ENCODE measurements at places on chromosomes 5 and 9.

DNA sequence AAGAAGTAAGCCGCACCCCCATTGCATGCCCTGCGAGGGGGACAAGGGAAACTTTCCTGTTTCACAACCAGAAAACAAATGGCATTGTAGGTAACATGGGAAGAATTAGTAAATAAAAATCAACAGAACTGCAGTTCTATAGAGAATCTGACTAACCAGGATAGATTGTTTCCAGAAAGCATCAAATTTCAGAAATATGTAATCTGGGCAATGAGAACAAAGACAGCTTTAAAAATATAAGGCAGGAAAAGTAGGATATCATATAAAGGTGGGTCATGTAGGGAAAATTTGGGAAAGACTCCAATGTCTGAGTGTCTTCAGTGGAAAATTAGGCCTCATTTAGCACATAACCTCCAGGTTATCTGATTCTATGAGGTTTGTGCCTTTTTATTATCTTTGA lies 58.3 kb upstream of the RANBP6 start:
- no peak for DNase-seq

DNA sequence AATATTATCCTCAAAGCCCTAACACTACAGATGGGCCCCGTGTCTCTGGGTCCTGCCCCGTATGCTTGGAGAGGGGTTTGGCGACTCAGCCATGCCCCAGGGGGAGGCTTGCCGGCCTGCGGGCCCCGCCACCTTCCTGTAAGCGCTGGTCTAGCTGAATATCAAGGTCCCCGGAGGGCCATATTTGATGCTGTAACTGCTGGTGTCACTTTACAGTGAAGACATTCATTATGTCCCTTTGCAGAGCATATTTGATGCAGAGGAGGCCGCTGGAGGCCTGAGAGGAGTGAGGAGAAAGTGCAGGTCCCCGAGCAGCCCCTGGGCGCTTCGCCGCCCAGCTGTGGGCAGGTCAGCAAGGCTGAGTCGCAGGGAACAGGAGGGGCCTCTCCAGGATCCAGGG lies 16.8 kb downstream of the IRX4 start:
- no peak for DNase-seq

DNA sequence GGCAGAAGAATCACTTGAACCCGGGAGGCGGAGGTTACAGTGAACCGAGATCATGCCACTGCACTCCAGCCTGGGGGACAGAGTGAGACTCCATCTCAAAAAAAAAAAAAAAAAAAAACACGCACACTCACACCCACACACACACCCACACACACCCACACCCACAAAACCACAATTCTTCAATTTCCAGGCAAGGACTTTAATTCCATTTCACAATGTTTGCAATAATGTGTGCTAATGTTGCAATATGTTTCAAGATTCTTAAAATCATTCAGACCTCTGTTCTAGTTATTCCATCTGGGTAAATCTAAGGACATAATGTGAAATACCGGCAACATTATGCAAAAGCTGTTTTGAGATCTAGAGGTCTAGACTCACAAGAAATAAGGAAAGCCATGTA lies 28.3 kb downstream of the CCDC69 start:
- DNase-seq = no peak

DNA sequence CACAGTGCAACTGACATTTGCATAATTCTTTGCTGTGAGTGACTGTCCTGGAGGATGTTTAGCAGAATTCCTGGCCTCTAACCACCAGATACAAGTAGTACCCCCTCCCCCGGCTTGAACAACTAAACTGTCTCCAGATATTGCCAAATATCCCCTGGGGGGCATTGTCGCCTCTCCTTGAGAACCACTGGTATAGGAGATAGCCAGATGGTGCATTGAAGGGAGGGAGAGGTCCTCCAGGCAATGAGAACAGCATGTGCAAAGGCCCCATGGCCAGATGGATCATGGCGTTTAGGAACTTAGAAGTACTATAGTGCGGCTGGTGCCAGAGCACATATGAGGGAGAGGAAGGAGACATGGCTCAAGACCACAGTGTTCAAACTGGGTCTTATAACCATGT lies 18.9 kb upstream of the ORM1 start:
- no peak for DNase-seq

- no peak for DNase-seq
Observed at GRCh38 chr5:56802205-56802604, 13.1 kb upstream of the MAP3K1 start.

- DNase-seq = no peak
Observed at GRCh38 chr5:173909199-173909598, 21.1 kb downstream of the CPEB4 start.

DNA sequence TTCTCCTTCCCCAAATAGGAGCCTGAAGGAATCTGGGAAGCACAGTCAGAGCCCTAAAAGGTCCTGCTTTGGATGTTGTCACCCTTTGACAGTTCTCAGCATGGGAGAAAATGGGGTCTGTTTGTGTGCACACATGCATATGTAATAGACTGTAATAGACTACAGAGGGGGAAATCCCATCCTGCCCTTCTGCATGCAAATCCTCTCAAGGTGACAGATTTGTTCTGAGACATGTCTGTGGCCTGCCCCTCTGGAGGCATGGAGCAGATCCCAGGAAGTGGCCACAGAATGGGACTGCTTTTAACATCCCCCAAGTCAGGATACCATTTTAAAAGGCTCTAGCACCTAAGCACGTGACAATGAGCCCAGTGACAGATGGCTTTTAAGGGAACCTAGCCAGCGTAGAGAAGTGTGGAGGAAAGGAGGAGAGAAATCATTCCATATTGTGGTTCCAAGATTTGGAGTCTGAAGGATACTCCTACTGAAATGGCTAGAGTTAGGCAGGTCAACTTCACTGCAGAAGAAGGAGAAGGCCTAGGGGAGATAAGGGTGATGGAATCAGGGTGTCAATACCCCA lies 483.5 kb downstream of the SPOCK1 start:
- DNase-seq = no peak

DNA sequence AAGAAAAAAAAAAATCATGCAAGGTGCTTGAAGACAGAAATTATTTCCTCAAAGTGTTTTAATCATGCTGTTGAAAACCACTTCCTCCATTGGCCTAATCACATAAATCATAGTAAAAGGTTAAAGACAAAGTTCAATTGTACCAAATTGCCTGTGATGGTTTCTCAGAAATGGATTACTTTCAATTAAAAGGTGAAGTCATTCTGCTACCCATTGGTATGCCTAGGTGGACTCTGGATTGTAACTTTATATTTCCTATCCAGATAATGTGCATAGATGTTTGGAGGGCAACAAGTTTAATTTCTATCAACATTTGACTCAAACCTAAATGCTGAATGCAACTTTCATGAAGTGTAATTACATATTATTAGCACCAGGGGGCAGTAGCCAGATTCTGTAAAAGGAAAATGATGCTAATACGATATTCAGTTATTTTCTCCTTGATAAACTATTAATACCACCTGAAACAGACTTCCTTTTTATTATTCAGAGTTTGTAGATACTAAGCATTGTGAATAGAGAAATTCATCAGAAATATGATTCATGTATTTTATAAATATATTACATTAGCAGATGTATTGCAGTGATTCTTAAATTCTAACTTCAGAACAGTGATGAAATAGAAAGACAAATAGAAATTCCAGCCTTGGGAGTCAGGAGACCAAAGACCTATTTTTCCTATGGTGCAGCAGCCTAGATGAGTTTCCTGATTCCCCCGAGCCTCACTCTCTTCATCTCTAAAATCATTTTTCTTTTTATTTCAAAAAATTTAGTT lies 148.2 kb downstream of the CAAP1 start:
- DNase-seq = no peak

DNA sequence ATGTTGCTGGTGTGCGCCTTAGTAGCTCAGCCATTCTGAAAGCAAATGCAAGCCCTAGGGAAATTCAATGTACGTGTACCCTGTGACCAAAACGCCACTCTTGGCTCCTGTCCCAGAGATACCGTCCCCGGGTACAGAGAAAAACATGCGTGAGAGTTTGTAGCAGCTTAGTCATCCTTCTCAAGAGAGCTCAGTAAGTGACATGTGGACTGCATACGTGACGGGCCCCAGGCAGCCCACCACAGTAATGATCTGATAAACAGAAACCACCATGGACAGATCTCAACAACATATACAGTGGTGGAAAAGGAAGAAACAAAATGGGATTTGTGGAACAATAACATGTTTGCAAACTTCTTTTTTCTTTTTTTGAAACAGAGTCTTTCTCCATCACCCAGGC lies 45.1 kb downstream of the S1PR3 start:
- no peak for DNase-seq

- no peak for DNase-seq
Observed at GRCh38 chr5:6702633-6703032, 10.6 kb upstream of the TENT4A start.

DNA sequence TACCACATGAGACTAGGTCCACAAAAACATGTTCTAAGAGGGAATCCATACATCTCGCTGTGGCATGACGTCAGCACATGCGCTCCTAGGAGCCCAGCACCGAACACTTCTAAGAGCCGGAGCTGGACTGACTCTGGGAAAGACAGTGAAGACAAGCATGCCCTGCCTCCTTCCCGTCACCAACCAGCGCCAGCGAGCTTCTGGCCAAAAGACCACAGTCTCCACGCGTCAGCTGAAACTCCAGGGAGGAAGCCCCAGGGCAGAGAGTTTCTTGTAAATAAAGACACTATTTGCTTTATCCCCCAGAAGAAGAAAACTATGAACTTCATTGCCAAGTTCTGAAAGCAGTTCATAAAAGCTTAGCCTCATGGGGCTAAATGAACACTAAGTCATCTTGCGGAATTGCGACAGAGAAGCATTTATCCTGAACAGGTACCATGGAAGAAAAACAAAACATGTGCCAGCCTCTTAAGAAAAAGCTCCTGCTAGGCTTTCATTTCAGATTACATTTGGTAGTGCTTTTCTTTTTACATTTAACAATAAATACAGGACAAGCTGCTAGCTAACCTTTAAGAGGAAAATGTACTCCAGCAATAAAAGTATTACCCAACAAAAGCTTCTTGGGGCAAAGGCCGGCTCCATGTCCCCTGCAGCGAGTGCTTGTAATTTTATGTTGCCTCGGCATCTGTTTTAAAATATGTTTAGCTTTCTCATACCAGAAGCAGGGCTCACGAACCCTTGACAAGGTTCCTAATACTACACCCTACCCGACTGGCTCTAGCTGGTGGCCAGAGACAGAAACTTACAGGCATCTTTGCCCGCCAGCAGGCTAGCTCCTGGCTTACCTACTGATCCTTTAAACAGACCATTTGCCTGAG lies 96.5 kb downstream of the PRRT1B start:
- no peak for DNase-seq

- no peak for DNase-seq
Observed at GRCh38 chr5:98110282-98110691, 663.2 kb upstream of the RGMB start.

GRCh38 chr9:108562176-108562575 lies 293.6 kb downstream of the ACTL7B start:
- DNase-seq = no peak

GRCh38 chr5:62587737-62588136 lies 9.1 kb downstream of the LRRC70 start:
- no peak for DNase-seq

DNA sequence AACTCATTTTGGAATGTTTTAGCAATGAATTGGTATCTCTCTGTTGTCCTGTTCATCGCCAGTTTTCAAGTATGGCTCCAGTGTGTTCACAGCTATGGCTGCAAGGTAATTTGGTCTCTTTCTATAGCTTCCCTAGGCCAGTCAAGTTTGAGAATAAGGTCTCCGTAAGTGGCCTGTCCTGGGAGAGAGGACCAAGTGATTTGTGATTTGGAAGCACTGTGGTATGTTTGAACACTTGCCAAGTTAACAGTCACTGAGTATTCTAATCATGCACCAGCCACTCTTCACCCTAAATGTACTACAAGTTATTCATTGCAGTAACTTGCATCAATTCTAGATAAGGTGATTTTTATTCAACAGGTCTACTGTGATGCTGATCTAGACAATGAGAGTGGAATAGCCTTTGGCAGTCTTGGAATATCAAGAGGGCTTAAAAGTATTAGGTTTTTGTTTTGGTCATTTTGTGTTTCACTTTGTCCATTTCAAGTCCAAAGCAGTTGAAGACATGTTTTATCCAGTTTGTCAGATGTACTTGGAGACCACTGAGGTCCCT lies 41.1 kb downstream of the G3BP1 start:
- no peak for DNase-seq

DNA sequence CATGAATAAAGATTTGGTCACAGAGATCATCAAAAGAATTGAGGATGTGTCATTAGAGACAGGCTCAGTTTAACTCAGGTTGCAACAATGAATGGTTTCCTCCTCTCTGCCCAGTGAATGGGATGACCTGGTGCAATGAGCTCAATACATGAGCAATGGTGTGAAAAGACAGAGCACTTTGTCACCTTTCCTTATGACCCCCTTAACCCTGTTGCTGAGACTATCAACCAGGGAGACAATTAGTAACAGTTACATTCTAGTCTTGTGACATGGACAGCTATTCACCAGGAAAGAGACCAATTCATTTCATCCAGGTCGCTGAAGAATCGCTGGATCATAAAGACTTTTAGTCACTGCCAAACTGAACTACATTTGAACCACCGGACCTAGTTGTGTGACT lies 19.9 kb upstream of the CDH6 start:
- no peak for DNase-seq

DNA sequence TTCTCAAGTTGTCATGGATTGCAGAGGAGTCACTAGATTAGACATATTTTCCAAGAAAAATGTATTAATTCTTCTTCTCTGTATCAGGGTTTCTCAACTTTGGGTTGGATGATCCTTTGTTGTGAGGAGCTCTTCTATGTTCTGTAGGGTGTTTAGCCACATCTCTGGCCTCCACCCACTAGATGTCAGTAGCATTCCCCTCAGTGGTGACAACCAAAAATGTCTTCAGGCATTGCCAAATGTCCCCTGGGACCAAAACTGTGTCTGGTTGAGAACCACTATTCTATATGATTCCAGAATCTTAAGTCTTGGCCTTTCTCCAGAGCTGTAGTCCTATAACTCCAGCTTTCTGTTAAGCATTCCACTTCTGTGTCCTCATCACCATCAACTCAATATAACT lies 220.9 kb downstream of the KIAA0825 start:
- no peak for DNase-seq

GRCh38 chr5:32182463-32183063 lies 8.4 kb upstream of the GOLPH3 start:
- no peak for DNase-seq

- no peak for DNase-seq
Observed at GRCh38 chr9:12860998-12861397, 86.2 kb downstream of the LURAP1L start.

GRCh38 chr9:122039234-122039633 lies 53.9 kb downstream of the TTLL11 start:
- no peak for DNase-seq

Measured in activated naive CD8-positive, alpha-beta T cell treated with anti-CD3 and anti-CD28 coated beads, Interleukin-2, amount 50 U/mL, for 16 hours (primary cell).